ENCODE measurements at places on chromosomes 7 and 10.

GRCh38 chr7:108294595-108294994 is 161.6 kb downstream of the NRCAM start:
- DNase-seq, result no peak

GRCh38 chr7:37284805-37285231 is 163.8 kb downstream of the ELMO1 start:
- no peak for DNase-seq

- DNase-seq, result no peak
Measured at GRCh38 chr7:96178581-96178980, 143.3 kb downstream of the SLC25A13 start.

DNA sequence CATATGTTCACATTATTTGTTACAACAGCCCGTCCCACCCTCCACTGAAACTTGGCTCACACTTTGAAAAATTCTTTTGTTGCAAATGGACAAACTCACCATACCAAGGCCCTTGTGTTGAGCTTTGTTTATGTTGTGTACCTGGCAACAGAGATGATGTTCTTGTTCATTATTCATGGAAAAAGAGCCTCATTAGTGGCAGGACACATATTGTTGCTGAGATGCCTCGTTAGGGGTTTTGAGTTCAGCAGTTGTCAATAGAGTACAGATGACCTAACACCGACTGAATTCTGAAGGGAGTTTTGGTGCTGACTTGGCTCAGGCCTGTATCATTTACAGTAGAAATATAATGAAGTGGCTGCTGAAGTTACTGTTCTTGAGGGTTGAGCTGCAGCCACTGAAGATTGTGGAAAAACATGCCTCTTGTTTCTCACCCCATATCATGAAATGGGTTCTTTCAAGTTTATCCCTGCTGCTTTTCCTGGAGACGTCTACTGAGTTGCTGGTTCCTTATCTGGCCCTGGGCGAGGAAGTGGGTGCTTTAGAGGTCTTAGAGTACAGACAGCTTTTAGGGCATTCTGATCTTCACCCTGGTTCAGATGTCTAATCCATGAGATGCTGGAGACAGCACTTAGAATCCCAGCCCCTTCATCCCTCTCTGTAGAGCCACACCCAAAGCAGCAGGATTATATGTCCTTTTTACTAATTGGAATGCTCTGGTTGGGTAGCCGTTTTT is 149.7 kb downstream of the WNT2 start:
- no peak for DNase-seq

DNA sequence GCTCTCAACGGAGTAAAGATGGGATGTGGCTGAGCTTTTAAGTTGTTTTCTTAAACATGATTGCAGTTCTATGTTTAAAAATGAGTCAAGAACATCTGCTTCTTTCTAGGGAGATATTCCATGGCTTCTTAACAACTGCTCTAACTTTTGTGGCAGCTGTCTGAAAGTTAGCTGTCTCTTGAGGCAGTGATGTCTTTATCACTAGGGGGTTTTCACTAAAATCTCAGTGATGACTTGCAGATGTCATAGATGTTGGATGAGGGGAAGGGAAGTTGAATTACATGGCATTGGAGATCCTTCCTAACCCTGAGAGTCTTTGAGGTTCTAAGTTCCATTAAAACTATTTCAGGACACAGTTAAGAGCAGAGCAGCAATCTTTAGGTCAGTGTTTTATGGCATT is 43.5 kb downstream of the PRKG1 start:
- DNase-seq, result no peak

DNA sequence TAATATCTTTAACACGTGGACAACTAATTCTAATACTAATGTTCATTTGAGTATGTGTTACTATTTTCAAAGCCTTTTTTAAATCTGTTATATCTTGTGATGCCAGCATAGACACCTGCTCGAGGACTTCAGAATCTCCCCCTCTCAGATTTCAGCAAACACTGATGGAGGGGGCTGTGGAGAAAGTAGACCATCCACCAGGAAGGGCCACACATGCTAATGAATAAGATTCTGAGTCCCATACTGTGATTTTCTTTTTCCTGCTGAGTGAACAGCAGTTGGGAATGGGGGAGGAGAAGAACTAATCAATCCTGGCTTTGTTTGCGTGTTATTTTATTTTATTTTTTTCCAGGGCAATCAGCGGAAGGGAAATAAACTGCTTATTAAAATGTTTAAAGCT is 157.9 kb upstream of the CSTF2T start:
- DNase-seq, result no peak

GRCh38 chr10:125691160-125691981 is 8.4 kb upstream of the TEX36 start:
- no peak for DNase-seq

GRCh38 chr7:99365318-99366141 is 9.0 kb upstream of the ARPC1B start:
- DNase-seq, result no peak

- no peak for DNase-seq
Measured at GRCh38 chr10:77144656-77145055, 493.0 kb downstream of the KCNMA1 start.
